SK-N-DZ (cell line): ENCODE measurements at places on chromosomes 16 and 17.

DNA sequence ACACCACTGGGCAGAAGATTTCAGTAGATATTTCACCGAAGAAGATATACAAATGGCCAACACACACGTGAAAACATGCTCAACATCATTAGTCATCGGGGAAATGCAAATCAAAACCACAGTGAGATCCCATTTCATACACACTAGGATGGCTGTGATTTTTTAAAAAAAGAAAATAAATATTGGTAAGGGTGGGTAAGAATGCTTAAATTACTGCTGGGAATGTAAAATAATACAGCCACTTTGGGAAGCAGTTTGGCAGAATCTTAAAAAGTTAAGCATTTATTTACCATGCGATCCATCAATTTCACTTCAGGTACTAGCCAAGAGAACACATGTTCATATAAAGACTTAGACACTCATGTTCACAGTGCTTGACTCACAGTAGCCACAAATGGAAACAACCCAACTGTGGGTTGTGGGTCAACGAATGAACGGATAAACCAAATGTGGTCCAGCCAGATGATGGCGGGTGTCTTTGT lies 6.5 kb upstream of the C16orf74 start:
- no peak for DNase-seq

DNA sequence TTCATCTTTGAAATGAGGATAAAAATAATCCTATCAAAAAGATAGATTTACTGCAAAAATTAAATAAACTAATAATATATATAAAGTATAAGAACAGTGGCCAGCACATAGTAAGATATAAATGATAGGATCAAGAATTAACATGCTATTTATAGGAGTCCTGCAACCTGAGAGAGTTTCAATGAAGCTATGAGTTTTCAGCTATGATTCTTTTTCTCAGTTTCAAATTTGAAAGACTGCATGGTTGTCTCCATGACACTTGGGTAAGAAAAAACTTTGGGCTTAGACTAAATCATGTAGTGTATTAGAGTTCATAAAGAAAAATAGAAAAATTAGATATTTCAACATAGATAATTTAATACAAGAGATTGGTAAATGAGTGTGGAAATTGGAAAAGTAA lies 817.8 kb upstream of the KIF2B start:
- DNase-seq: no peak

- DNase-seq: no peak
These were observed 1.2 kb downstream of the COASY start for GRCh38 chr17:42563143-42563509.

DNA sequence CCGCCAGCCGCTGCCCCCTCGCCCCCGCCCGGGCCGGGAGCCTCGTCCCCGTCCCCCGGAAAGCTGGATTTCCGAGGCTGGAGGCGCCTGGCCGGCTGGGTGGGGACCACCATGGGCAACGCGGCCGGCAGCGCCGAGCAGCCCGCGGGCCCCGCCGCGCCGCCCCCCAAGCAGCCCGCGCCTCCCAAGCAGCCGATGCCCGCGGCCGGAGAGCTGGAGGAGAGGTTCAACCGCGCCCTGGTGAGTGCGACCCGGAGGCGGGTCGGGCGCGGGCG lies 266 bp downstream of the FMNL1 start:
- no peak for DNase-seq

DNA sequence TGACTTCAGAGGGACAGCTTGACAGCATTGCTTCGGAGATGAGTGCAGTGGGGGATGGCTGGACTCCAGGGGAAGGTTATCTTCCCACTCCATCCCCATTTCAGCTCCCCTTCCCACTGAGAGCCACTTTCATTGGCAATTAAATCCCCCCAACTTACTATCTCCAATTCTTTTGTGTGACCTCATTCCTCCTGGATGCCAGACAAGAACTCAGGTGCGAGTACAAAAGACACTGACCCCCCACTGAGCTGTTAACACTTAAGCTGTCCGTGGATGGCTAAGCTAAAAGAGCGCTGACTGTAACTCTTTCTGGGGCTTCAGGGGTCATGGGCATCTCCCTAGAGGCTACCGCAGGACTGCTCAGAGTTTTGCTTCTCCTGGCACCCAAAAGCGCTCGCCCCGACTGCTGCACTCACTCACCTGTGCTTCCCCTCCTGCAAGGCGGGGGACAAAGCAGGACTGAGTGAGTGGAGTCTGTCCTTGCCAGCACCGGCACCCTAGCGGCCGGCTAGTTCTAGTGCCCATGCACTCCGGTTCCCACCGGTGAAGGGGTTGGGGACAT lies 44.8 kb upstream of the FBXO47 start:
- no peak for DNase-seq

DNA sequence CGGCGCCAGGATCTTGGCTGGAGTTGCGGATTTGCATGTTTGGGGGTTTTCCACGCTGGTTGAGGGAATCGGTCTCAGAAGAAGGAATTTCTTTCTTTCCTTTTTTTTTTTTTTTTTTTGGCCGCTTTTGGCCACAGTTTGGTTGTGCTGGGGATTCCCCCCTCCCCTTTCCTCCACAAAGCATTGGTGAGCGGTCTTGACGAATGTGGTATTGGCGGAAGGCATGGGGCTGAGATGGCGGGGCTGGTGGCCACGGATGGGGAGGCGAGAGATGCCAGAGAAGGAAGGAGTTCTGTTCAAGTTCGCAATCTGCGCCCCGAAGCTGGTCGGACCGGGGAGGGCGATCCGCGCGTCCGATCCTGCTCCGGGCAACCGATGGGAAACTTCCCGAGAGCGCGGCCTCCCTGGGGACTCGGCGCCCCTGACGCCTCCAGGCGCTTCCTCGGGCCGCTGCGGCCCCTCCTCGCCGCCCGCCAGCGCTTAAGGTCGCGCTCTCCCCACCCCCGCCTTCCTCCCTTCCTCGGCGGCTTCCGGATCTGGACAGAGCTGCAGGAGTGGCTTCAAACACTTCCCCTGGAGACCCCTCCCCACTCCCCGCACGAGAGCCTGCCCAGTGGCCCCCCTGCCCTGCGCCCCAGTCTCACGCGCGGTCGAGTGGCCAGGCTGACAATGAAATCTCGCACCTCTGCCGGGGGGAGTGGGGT lies 43.2 kb downstream of the RAI1 start:
- DNase-seq: peak; percentile 80

- DNase-seq: no peak
These were observed 616 bp downstream of the ACTG1 start for GRCh38 chr17:81511804-81512561.

DNA sequence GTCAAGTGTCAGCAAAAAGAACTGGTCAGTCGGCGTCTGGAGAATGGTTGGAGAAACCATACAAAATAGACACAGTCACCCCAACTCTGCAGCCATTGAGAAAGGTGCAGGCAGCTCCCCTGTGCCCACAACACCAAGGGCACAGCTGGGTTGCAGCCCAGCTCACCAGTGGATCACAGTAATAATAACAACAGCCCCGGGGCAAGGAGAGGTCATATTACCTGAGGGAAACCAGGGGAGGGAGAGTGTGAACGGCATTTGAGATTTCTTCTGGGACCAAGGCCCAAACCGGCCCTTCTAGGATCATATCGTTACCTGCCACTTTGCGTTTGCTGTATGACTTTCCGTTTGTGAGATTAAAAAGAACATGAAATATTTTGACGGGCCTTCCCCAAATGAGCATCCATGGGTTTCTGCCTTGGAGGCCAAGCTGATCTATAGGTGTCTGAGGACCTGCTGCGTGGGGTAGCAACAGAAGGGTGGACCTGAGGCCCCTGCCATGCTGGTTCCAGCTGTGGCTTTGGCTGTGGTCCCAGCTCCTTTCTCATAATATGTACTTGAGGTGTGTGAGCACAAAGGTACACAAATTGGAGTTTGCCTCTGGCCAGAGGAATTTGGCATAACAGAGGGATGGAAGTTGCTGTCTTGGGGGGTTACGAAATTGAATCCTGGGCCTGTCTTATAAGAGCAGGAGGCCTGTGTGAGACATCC lies 154.6 kb downstream of the CMIP start:
- no peak for DNase-seq

- peak; percentile 55 for DNase-seq
These were observed 5.3 kb upstream of the NTN3 start for GRCh38 chr16:2465653-2466415.

GRCh38 chr16:57682809-57683635 lies 11.6 kb upstream of the DRC7 start:
- no peak for DNase-seq
